Globus pallidus (tissue), 1 donor: ENCODE measurements at places on chromosomes 4 and X.
A peak's percentile ranks its signal among the peaks of the same experiment; 100 is the strongest.

GRCh38 chr4:124181039-124181438, 531.5 kb downstream of the ANKRD50 start:
- DNase-seq: no peak

DNA sequence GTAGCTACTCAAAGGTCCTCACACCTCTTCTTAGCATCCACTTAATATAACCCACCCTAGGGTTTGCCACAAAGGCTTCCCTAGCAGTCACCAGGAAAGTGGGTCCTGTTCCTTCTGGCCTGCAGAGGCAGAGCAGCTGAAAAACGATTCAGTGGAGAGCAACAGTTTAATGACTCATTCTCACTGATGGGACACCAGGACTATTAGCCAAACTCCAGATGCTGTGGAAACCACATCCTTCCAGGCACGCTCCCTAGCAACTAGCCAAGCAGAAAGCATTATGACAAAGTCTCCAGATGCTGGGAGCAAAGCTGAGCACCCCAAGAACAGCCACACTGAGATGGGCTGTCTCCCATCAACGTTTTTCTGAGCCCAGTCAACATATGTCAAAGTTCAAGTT, 30.3 kb upstream of the UTP14A start:
- DNase-seq: no peak

DNA sequence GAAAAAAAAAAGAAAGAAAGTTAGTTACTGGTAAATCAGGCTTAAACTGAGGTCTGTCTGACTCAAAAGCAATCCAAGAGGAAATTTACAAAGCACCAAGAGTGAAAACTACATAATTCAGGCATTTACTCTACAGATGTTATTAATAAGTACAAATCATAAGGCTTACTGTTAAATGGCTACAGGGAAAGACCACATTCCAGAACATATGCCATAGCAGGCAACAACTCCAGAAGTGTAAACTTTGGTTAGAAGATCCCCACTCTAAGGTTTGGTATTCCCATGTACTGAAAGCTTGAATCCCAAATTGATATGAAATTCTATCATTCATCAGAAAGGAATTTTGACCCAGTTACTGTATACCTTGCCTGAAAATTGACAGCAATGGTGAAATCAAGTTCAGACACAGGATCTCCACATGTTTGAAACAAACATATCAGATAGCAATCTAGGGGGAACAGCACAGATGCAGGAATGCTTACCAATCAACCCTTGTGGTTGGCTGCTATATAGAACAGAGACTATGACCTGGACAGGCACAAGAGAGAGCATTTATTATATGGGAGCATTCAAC, 6.6 kb downstream of the USP26 start:
- no peak for DNase-seq

DNA sequence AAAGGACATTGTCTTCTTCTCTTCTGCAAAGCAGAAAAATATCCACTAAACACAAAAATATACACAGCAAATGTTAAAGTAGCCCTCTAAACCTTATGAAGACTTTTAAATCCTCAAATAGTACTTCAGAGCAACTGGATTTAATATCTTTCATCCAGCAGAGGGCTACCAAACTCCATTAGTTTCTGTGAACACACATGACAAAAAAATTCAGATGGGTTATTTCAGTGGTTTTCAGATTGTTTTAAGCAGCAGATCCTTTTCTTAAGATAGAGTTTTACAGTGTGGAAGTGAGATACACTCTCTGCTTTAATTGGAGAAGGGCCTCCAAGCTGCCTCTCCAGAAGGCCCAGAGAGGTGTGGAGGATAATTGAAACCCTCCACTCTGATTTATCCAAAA, 56.7 kb downstream of the ANK2 start:
- DNase-seq: peak; percentile 72

DNA sequence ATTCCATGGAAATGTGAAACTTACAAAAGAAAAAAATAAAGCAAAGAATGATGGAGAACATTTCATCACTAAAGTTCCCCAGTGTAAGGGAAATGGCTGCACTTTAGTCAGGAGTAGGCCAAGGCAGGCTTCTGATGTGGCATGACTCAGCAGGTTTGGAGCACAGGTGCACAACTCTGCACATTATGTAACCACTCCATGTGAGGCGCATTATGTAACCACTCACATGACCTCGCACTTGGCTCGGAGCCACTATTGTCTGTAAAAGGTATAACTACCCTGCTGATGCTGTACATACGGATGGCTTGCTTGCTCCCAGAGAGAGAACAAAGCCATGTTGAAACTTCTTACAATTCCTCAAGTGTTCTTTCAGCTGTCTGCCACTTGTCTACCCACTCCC, 727.6 kb downstream of the TRAM1L1 start:
- no peak for DNase-seq

- no peak for DNase-seq
Observed at GRCh38 chr4:98416844-98417243, 155.7 kb downstream of the RAP1GDS1 start.

GRCh38 chr4:6917461-6918271, 8.0 kb downstream of the TBC1D14 start:
- no peak for DNase-seq

- no peak for DNase-seq
Observed at GRCh38 chr4:19494961-19495360, 756.7 kb upstream of the SLIT2 start.

DNA sequence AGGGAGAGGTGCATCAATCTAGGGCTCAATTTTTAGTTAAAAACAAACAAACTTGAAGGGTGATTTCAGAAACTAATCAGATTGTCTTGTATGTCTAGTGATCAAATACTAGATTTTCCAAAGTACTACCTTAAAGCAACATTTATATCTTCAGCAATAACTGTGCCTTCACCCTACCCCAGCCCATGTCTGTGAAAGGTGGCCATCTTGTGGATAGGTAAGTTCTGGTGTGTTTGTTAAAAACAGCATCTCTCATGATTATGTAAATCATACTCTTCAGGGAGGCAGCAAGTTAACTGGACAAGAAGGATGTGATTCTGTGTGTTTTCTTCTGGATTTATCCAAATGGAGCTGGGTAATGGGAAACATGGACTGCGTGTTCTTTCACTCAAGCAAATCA, 81.4 kb upstream of the ACSL1 start:
- DNase-seq: no peak

GRCh38 chr4:16642897-16643296, 255.5 kb downstream of the LDB2 start:
- DNase-seq: peak; percentile 59

GRCh38 chrX:17095161-17095560, 148.7 kb downstream of the REPS2 start:
- no peak for DNase-seq
